ENCODE measurements at places on chromosomes 7 and 10. TPM values are rescaled to one million over a fixed set of nuclear protein-coding genes. Genes with fewer than 3 reads are reported as not detected.

Gene PVRIG
- total RNA-seq: 2.8 TPM

Gene PRPS1L1
- total RNA-seq: 0.32 TPM

Gene SLC18A3
- 12.1 TPM for total RNA-seq

Gene CYP3A7
- 0.93 TPM for total RNA-seq

- no peak for ATAC-seq
Measured at GRCh38 chr7:88115258-88115796, 104.5 kb downstream of the SRI start.

GRCh38 chr7:151080067-151080521 is 515 bp downstream of the FASTK start:
- peak; percentile 4 for ATAC-seq
